ENCODE measurements at places on chromosomes 11 and 22. TPM values are rescaled to one million over a fixed set of nuclear protein-coding genes. Genes with fewer than 3 reads are reported as not detected.

The TMPRSS4 gene
- 157 TPM for total RNA-seq

DNA sequence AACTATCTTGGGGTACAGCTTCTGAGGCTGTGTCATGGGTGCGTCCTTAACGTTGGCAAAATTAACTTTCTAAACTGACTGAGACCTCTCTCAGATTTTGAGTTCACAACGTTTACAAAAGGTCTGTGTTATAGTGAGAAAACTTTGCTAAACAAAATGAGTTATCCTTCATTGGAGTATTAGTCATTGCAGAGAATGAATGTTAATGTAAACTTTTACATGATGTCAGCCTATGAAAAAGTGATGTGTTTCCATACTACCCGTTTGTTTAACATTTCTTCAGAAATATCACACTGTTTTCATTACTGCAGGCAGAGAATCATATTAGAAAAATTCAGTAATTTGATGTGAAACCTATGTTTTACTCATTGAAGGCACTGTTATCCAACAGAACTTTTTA lies 32.1 kb downstream of the HSD17B12 start:
- DNase-seq = no peak

The CRYBA4 gene
- not detected for total RNA-seq

- DNase-seq = no peak
Observed at GRCh38 chr11:100563541-100564280, 123.4 kb upstream of the ARHGAP42 start.

- DNase-seq = no peak
Observed at GRCh38 chr11:99781074-99781473, 760.3 kb downstream of the CNTN5 start.

GRCh38 chr22:27144321-27144720 lies 486.9 kb downstream of the MIAT start:
- DNase-seq = no peak

The MMP3 gene
- not detected for total RNA-seq

GRCh38 chr11:2294926-2295290 lies 6.8 kb downstream of the C11orf21 start:
- DNase-seq = no peak

- DNase-seq = no peak
Observed at GRCh38 chr11:11167806-11168205, 185.2 kb downstream of the CSNK2A3 start.

DNA sequence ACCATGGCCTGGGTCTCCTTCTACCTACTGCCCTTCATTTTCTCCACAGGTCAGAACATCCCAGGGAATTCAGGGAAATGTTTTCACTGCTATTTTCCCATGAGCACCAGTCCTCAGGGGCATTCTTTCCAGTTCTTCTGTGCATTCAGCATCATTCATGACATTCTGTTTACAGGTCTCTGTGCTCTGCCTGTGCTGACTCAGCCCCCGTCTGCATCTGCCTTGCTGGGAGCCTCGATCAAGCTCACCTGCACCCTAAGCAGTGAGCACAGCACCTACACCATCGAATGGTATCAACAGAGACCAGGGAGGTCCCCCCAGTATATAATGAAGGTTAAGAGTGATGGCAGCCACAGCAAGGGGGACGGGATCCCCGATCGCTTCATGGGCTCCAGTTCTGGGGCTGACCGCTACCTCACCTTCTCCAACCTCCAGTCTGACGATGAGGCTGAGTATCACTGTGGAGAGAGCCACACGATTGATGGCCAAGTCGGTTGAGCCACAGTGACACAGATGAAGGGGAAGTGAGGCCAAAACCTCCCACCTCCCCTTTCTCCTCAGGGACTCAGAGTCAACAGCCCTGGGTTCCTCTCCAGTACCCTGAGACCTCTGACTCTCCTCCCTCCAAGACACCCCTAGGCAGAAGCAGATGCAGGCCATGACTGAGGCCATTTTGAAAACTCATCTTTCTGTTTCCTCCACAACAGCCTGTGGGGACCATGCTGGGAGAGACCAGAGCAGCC lies 15.9 kb upstream of the IGLL5 start:
- no peak for DNase-seq

GRCh38 chr11:55572548-55572947 lies 620 bp downstream of the OR4C16 start:
- no peak for DNase-seq

The KRTAP5-10 gene
- total RNA-seq = not detected

The LRRN4CL gene
- total RNA-seq = 0.50 TPM

- DNase-seq = no peak
Observed at GRCh38 chr11:67415501-67416304, at the start of gene CARNS1. Gene CARNS1, plus strand, starts transcription at chr11:67415678. Its CDS starts 522 bp downstream, at chr11:67416200.

DNA sequence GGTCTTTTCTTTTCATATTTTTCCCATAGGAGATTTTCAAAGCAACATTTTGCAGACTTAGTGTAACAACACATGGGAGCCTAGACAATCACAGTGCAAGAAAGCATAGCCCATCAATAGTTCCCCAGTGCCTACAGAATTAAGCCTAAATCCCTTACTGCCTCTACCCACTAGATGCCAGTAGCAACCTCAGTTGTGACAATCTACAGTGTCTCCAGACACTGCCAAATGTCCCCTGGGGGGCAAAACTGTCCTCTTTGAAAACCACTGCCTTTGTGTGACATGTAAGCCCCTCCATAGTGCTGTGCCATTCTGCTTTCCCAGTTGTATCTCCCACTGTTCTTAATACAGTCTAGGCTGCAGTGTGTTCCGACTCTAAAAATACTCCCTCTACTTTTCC lies 1329.0 kb downstream of the LRRC4C start:
- DNase-seq = peak; percentile 17

DNA sequence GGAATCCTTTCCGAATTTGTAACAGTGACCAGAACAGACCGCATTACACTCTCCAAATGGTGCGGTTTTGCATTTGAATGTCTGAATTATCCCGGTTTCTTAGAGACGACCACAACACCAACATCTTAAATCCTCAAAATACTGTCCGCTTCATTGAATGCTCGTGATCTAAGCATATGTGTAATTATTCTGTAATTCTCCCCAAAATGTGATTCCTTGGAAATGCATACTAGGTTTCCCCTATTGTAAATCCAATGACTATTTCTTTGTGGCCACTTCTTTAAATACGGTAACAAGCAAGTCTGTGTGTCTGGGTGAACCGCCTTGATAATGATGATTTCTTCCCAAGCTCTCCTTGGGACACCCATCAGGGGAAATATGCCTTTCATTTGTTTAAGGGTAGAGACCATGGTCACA lies 87.3 kb upstream of the DBX1 start:
- DNase-seq = no peak
